ENCODE measurements at places on chromosomes 12 and 14. TPM values are rescaled to one million over a fixed set of nuclear protein-coding genes. Genes with fewer than 3 reads are reported as not detected.

The CLEC14A gene
- not detected for total RNA-seq

The LRP6 gene
- 0.30 TPM for total RNA-seq

The RNASE3 gene
- not detected for total RNA-seq

The PMCH gene
- 1.4 TPM for total RNA-seq

The CFL2 gene
- 7.7 TPM for total RNA-seq

The SCFD1 gene
- total RNA-seq, result 65.4 TPM

The NEDD8 gene
- total RNA-seq, result 197 TPM

The GIT2 gene
- total RNA-seq, result 112 TPM

The MUCL1 gene
- not detected for total RNA-seq

The ACYP1 gene
- total RNA-seq, result 53.8 TPM

The SRGAP1 gene
- not detected for total RNA-seq

The SIRT4 gene
- total RNA-seq, result 1.7 TPM

The NRIP2 gene
- not detected for total RNA-seq

The C12orf54 gene
- not detected for total RNA-seq

The TAS2R13 gene
- 0.23 TPM for total RNA-seq

The MYF5 gene
- not detected for total RNA-seq

The KCNC2 gene
- total RNA-seq, result not detected

The CPNE6 gene
- not detected for total RNA-seq

The GNG2 gene
- total RNA-seq, result 296 TPM

The KRT77 gene
- not detected for total RNA-seq

The PA2G4 gene
- total RNA-seq, result 243 TPM

The DCAF11 gene
- total RNA-seq, result 94.1 TPM

The SMIM41 gene
- total RNA-seq, result not detected

The MGAT4C gene
- not detected for total RNA-seq

The ADAMTS20 gene
- not detected for total RNA-seq

The FOXN4 gene
- total RNA-seq, result not detected

The KIF26A gene
- 7.7 TPM for total RNA-seq
